ENCODE measurements at places on chromosomes 12 and 14. TPM values are rescaled to one million over a fixed set of nuclear protein-coding genes. Genes with fewer than 3 reads are reported as not detected.

BLTP3B gene
- 29.5 TPM for total RNA-seq

GABARAPL1 gene
- 317 TPM for total RNA-seq

SMIM41 gene
- total RNA-seq = 1.1 TPM

LYZ gene
- total RNA-seq = 214 TPM

GRCh38 chr14:101454229-101454628, 107.1 kb upstream of the DIO3 start:
- DNase-seq = no peak

- no peak for DNase-seq
These were observed 1.6 kb downstream of the SETD1B start for GRCh38 chr12:121805171-121806008.

GRCh38 chr12:73383584-73384222, 1111.5 kb downstream of the TRHDE start:
- DNase-seq = no peak

DNA sequence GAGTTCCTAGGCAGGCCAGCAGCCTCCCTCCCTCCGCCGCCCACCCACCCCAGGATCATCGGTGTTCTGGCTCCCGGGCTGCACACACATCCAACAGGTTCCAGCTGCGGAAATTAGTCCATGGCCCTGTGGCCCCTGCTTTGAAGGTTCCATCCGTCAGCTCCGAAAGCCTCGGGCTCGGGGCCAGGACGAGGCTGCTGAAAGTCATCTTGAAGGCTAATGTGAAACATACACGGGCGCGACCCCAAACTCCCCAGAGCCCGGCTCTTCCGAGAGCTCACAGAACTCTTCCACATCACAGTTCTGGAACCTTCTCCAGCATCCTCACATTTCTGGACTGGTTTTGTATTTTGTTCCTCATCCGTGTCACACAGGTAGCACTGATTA, 19.8 kb downstream of the KDM2B start:
- no peak for DNase-seq

DNA sequence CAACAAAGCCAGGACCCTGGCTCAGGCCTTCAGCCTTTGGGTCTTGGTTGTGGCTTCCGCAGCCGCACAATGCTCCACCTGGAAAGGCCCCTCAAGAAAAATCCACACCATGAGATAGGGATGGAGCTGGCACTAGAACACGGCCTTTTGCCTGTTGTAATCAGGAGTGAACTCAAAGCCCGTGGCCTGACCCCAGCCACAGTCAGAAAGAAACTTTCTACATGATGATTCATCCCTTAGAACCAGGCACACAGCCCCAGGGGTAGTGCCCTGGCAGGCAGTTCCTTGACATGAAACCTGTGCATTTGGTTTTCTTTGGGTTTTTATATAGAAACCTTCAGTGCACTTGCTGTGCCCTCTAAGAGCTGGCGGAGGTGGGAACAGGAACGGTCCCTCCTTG, 5.1 kb downstream of the CLMN start:
- no peak for DNase-seq
